Stimulated activated CD4-positive, alpha-beta T cell treated with anti-CD3 and anti-CD28 coated beads, TNF-alpha, amount 100 ng/mL, for 4 hours (primary cell): ENCODE measurements at places on chromosomes 7 and 10.

DNA sequence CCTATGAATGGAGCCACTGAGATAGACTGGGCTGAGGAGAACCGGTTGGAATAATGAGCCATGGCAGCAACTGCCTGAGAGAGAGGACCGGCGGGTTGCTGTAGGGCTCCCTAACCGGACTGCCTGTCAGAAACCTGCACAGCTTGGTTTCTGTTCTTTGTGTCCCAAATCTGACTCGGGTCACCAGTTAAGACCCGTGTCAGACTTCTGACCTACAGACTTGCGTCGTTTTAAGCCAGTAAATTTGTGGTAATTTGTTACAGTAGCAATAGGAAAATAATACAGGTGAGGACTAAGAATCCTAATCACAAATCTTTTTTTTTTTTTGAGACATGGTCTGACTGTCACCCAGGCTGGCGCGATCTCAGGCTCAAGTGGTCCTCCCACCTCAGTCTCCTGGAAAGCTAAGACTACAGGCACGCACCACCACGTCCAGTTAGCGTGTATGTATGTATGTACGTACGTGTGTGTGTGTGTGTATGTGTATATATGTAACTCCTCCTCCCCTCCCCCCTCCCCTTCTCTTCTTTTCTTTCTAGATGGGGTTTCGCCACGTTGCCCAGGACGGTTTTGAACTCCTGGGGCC lies 672 bp upstream of the DDX56 start:
- no peak for DNase-seq

GRCh38 chr7:140640060-140640637 lies 464 bp downstream of the DENND2A start:
- DNase-seq = no peak

GRCh38 chr7:2010101-2010500 lies 222.6 kb downstream of the MAD1L1 start:
- no peak for DNase-seq

- no peak for DNase-seq
Measured at GRCh38 chr10:67607472-67607871, 88.5 kb downstream of the CTNNA3 start.
